ENCODE measurements at places on chromosomes 6 and 20.
A peak's percentile ranks its signal among the peaks of the same experiment; 100 is the strongest.

- DNase-seq: no peak
Observed at GRCh38 chr20:34585019-34585418, 26.5 kb downstream of the MAP1LC3A start.

- no peak for DNase-seq
Observed at GRCh38 chr20:49349694-49350252, 71.9 kb upstream of the ZNFX1 start.

GRCh38 chr6:158165919-158166416, 2.1 kb downstream of the SERAC1 start:
- DNase-seq: no peak

DNA sequence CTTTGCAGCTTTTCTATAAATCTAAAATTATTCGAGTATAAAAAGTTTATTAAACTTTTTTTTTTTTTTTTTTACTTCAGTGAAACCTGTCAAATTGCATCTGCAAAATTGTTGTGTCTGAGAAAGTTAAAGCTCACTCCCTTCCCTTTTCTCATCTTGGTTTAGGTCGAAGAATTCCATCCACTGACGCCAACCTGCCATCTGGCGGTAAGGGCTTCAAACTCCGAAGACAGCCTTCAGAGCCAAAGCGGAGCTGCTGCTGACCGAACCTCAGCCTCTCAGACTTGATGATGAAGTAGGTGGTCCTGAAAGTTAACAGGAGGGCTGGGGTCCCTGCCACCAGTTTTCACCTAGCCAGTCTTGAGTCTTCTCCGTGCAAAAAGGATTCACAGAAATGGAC, 29.6 kb upstream of the VAPB start:
- no peak for DNase-seq

GRCh38 chr6:37611516-37611915, 86.2 kb downstream of the MDGA1 start:
- no peak for DNase-seq

GRCh38 chr6:9593554-9593953, 821.3 kb downstream of the TFAP2A start:
- DNase-seq: no peak

DNA sequence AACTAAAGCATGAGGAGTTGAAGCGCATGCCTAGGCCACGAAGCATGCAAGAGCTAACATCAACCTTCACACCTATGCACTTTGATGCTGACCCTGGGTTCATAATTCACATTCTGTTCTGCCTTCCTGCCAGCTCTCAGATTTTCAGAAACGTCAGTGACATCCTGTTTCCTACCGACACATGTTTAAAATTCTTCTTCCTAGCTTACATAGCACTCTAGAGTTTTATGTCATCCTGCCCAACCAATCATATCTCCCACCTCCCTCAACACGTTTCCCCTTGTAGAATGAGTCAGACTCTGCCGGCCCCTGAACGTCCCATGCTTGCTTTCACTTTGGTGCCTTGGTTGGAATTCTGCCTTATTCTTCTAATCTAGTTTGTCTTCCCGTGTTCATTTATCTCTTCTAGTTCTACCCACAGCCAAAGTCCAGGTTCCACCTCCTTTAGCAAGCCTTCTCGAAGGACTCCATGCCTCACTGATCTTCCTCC, 97.2 kb upstream of the MAP7 start:
- no peak for DNase-seq

GRCh38 chr20:57480444-57481160, 44.3 kb downstream of the CTCFL start:
- no peak for DNase-seq

- DNase-seq: no peak
Observed at GRCh38 chr6:116205281-116205680, 48.6 kb downstream of the TSPYL4 start.

DNA sequence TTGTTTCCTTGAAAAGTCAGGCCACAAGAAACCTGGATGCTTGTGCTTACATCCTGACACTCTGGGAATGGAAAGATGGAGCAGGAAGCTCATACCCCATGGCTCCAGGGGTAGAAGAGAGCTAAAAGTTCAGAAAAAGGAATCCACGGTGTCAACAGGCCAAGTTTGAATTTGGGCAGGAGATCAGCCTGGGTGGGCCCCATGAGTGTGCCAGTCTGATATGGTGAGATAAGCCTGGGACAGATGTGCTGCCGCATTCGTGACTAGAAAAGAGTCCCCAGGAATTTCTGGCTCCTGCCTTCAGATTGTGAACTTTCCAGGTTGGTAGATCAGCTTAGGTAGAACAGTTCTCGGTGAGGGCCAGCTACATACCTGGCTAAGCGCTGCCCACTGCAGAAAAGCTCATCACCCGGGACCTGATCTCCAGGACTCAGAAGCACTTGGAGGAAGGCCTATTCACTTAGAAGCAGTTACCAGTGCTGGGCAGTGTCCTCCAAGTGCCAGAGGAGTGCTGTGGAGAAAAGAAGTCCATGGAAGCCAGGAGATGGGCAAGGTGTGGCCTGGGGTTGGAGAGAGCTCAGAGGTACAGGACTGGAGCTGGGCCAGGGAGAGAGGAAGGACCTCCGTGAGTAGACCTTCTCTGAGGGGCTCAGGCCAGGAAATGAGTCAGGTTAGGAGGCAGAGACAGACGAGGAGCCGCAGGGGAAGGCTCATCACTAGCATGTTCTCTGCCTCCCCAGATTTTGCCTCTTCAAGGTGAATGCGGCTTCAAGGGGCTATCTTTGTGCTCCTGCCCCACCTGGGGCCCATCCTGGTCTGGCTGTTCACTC, at the start of gene TSPO2:
Gene TSPO2, plus strand, starts transcription at position 242 of the 830 bp plus-strand sequence. Its CDS starts 519 bp downstream, at position 761.
- no peak for DNase-seq

GRCh38 chr20:24598346-24598745, 128.9 kb downstream of the SYNDIG1 start:
- DNase-seq: no peak

- no peak for DNase-seq
Observed at GRCh38 chr6:26075063-26075717, 12.0 kb upstream of the HFE start.

- peak; percentile 87 for DNase-seq
Observed at GRCh38 chr20:31835977-31836852, 9.2 kb downstream of the FOXS1 start.

DNA sequence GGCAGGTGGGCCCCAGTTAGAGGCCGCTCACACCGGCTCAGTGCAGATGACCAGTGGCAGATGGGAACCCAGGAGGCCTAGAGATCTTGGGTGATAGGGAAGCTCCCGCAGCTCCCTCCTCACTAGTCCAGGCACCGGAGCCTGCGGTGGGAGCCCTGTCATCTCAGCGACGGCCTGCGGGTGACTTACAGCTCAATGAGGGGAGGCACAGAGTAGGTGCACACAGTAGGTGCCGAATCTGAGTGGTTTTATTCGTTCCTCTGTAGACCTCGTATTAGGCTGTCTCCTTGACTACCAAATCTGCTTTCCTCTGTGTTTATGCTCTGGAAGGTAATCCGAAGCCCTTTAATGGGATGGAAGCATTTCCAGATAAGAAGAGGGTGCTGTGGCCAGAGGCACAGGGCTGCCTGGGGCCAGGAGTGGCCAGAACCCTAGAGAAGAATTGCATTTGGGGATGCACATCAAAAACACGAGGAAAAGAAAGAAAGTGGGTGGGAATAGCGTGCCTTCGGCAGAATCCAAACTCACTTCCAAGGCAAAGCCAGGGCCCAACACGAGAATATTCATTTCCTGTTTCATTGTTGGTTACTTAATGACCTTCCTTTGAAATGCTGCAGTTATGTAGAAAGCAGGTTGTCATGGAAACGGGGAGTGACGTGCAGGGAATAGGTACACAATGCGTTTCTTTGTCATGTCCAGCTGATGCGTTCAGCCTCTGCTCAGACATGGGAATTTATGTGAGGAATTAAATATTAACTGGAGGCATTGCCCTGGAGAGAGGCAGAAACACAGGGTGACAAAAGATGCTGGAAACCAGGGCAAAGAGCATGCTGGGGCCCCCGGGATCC, 24.7 kb downstream of the MYT1 start:
- DNase-seq: no peak

DNA sequence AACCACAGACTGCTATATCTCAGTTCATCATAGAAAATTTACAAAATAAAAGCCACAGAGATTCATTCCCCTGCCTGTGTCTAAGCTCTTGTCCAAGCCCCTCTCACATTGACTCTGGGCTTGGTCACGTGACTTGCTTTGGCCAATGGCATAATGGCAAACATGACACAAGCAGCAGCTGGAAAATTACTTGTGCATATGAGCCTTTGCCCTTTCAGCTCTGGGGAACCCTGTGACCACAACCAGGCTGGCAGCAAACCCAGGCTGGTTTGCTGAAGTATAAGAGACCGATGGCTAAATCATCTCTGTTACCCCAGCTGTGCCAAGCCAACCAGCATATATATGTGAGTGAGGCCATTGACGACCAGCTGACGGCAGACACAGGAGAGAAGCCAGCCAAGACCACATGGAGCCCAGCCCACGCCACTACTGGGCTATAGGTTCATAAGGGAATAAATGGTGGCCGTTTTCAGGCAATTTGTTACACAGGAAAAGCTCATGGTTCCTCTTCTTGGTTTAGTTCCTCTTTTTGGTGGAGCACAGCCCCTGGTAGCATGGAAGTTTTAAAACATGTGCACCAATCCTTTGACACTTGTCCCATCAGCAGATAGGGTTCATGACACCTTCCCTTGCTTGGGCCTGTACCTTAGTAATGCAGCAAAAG, 31.8 kb upstream of the RSPO4 start:
- no peak for DNase-seq

GRCh38 chr6:26414281-26414680, 12.2 kb downstream of the BTN3A1 start:
- DNase-seq: no peak

GRCh38 chr20:36862857-36863668, 12.9 kb upstream of the TLDC2 start:
- DNase-seq: no peak

- no peak for DNase-seq
Observed at GRCh38 chr6:140178520-140178919, 804.1 kb upstream of the CITED2 start.

- no peak for DNase-seq
Observed at GRCh38 chr6:155782320-155782731, 326.7 kb upstream of the NOX3 start.

DNA sequence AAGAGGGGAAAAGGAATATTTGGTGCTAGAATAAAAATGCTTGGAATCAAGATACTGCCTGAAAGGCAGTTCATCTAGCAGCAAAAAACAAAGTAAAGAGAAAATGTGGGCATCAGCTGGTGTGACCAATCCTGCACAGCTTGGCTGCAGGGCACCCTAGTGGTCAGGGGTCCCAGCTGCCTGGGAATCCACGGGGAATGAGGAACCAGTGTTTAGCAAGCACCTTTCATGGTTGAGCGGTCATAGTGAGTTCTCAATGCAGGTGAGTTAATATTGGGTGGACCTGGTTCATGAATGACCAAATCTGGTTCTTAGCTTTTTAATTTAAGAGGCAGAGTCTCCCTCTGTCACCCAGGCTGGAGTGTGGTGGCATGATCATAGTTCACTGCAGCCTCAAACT, 53.3 kb downstream of the CAP2 start:
- no peak for DNase-seq

GRCh38 chr6:155373276-155373675, 59.0 kb upstream of the TFB1M start:
- no peak for DNase-seq

DNA sequence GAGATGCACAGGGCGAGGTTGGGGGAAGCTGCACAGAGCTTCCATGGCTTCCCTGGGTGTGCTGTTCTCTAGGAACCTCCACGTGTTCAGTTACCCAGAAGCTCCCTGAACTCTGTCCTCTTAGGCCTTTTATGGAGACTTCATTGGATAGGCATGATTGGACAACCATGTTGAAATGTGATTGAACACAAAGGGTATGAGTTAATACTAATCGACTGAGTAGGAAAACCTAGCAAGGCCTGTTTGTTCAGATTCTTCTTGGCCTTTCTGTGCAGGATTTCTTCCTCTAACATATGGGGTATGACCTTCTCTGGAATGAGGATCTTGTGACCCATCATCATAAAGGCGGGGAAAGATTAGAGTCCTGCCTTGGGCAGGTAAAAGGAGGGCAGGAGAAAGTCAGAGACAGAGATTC, 70.7 kb upstream of the SMIM29 start:
- no peak for DNase-seq

DNA sequence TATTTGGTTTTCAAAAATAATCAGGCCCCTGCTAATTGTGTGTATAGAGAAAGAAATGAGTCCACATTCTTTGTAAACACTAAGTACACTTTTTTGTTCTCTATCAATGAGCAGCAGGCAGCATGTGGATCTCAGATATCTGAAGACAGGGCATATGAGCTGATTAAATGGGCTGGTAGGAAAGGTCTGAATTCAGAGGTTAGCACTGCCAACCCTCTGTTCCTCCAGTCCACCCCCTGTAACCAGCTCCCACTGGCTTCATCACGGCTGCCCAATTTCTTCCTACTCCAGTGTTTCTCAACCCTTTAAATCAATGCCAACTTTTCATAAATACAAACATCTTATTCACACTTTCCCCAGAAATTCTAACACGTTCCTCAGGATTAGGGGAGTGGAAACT, 128.5 kb downstream of the TPBG start:
- DNase-seq: no peak

Data from RKO (cell line).